ENCODE measurements at places on chromosomes 16 and 17. TPM values are rescaled to one million over a fixed set of nuclear protein-coding genes. Genes with fewer than 3 reads are reported as not detected.
A peak's percentile ranks its signal among the peaks of the same experiment; 100 is the strongest.

DNA sequence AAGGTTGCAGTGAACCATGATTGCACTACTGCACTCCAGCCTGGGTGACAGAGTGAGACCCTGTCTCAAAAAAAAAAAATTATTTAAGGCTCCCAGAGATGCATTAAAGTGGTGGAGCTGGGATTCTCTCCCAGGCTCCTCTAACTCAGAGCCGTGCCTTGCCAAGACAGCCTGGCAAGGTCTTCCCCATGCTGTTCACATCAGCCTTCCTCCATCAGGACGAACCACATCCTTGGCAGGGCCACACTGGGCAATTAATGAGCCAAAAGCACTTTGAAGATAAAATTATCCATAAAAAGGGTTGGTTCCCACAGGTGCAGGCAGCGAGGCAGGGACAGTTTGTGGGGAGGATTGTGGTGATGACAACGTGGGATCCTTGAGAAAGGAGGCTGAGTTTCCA is 19.8 kb upstream of the BBS2 start:
- H3K27me3 ChIP-seq: no peaks in the 10 kb centered on the region
- no peaks in the 10 kb centered on the region for H3K36me3 ChIP-seq
- no peak overlapping the region for H3K27ac ChIP-seq
- DNase-seq: no peak

DNA sequence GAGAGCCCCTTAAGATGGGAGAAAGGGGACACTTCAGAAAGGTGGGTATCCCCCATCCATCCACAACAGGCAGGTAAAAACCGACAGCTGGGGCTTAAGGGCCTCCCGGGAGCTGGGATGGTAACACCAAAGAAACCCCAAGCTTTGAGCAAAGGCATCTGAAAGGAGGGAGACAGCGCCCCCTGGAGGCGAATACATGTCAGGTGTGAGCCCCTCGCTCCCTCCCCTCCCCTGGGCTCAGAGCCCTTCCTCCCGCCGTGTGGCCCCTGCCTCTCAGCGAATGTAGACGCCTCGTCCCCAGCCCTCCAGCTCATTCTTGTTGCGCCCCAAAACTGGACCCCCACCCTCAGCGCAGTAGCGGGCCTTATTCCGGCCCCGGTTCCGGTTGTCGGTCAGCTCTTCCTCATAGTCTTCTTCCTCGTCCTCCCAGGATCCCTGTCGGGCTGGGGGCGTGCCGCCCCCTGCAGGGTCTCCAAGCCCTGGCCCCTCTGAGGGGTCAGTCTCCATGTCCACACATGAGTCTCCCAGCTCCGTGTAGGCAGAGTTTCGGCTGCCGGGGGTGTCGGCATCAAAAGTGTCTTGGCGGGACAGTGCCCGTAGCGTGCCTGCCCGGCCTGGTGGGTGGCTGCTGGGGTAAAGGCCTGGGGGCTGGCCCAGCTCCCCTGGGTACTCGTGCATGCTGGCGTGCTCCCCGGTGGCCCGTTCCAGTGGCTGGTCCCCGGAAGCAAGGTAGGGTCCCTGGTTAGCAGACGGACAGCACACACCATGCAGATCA is 9.1 kb upstream of the ARL5C start:
- no peaks in the 10 kb centered on the region for H3K36me3 ChIP-seq
- no peaks in the 10 kb centered on the region for H3K27me3 ChIP-seq
- no peak overlapping the region for H3K27ac ChIP-seq
- H3K4me3 ChIP-seq: no peak overlapping the region
- DNase-seq: peak; percentile 65

DNA sequence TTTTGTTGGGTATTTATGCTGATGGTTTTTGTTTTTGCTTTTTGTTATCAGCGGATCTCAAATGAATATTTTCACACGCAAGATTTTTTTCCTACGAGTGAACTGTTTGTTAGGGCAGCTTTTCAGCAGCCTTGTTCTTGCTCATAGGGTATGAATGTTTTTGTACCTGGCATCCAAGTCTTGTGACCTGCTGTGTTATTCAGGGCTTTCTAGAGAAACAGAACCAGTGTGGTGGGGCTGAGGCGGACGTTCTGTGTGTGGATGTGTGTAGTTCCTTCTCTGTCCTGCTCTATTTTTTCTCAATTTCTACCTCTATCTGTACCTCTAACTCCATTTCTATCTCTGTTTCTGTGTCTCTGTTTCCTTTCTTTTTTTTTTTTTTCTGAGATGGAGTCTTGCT is 78.3 kb downstream of the SNX29 start:
- no peaks in the 10 kb centered on the region for H3K36me3 ChIP-seq
- no peak for DNase-seq
- H3K4me3 ChIP-seq: no peak overlapping the region
- no peak overlapping the region for H3K27ac ChIP-seq

DNA sequence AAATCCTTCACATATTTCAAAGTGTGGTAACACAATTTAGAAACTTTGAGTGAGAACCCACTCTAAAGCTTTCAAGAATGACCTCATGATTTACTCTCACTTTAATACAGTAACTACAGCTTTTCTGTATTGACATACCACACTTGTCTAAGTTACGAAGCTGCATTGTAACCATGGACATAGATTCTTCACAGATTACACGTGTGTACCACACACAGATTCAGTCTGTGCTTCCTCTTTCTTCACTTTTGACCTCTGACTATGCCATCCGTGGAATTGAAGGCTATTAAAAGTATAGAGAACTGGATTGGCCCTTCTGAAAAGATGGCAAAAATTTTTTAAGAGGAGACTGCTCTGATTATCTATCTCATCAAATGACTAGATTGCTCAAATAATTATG is 172.7 kb downstream of the TANC2 start:
- DNase-seq: no peak
- no peak overlapping the region for H3K27ac ChIP-seq
- H3K36me3 ChIP-seq: no peaks in the 10 kb centered on the region
- H3K27me3 ChIP-seq: peaks cover 1% of the 10 kb centered on the region

GRCh38 chr17:80274331-80274730 is 13.7 kb downstream of the RNF213 start:
- H3K27ac ChIP-seq: peak overlapping the region; percentile 41
- H3K27me3 ChIP-seq: no peaks in the 10 kb centered on the region
- H3K36me3 ChIP-seq: peaks cover 2% of the 10 kb centered on the region
- no peak for DNase-seq
- H3K4me1 ChIP-seq: no peaks in the 10 kb centered on the region

GRCh38 chr17:50362661-50363060 is 10.3 kb downstream of the MRPL27 start:
- no peak overlapping the region for H3K4me3 ChIP-seq
- H3K36me3 ChIP-seq: peaks cover 41% of the 10 kb centered on the region
- DNase-seq: no peak
- no peaks in the 10 kb centered on the region for H3K27me3 ChIP-seq

- no peak for DNase-seq
- no peak overlapping the region for H3K4me3 ChIP-seq
- no peak overlapping the region for H3K27ac ChIP-seq
Observed at GRCh38 chr16:13143551-13143950, 242.2 kb downstream of the SHISA9 start.

The DLX3 gene
- not detected for total RNA-seq

The CCDC40 gene
- total RNA-seq: 3.8 TPM

The CTRB2 gene
- not detected for total RNA-seq

Measured in HepG2 (cell line).